ENCODE measurements at places on chromosomes 2 and 18.

GRCh38 chr18:13559754-13560153 lies 166.6 kb downstream of the FAM210A start:
- DNase-seq, result no peak

- peak; percentile 75 for DNase-seq
Measured at GRCh38 chr2:95025406-95026319, at the start of gene MAL. Gene MAL, plus strand, starts transcription at chr2:95025708. Its CDS starts 85 bp downstream, at chr2:95025793.

DNA sequence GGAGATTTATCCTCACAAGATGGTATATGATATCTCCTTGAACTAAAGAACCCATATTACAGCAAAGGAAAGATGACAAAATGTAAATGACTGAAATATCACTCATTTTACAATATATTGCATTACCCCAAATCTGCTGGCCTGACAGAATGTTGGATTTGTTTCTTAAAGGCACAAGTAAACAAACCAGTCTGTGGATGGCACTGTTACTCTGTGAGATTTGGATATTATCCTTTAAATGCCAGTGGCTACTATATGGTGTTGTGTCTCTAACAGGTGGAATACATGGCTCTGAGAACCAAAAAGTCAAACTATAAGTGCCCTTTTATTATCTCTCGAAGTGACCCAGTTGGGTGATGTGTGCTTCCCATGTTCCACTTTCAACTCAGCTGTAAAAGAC lies 125.7 kb downstream of the PDE1A start:
- DNase-seq, result peak; percentile 31

DNA sequence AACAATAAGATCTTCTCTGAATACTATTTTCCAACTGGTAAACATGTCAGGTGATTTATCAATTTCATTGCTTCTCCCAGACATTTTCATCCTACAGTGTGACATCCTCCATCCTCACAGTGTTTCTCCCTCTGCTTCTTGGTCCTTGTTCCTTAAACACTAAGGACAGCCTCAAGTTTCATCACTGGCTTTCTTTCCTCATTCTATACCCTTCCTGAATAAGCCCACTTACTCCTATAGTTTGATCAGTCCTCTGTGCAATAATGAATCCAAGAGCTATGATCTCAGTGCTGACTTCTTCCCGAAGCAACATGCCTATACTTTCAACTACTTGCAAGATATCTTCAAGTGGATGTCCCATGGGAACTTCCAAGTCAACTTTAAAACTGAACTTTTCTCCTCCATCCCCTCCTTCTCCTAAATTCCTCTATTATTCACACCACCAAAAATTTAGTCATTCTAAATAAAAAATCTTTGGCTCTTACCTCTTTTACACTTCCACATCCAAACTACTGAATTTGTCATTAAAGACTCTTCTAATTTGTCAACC lies 87.6 kb downstream of the FAM228A start:
- no peak for DNase-seq

DNA sequence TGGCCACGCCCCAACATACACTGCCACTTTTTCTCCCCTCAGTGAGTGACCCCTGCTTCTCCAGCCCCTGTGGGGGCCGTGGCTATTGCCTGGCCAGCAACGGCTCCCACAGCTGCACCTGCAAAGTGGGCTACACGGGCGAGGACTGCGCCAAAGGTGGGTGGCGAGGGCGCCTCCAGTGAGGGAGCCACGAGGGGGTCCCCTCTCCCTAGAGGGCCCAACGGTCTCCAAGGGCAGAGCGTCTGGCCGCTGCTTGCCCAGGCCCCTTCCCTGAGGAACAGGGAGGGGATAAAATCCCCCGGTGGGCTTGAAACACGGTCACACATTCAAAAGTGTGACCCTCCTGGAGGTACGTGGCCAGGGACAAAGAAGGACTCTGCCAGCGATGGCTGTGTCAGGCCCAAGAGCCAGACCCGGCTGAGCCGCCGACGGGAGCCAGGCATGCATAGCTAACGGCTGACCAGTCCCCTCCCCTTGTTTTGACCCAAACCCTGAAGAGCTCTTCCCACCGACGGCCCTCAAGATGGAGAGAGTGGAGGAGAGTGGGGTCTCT lies 37.2 kb downstream of the MTERF4 start:
- DNase-seq, result no peak
